Thymus (tissue), 14 donors: ENCODE measurements at places on chromosomes 4 and X. TPM values are rescaled to one million over a fixed set of nuclear protein-coding genes. Genes with fewer than 3 reads are reported as not detected.

DNA sequence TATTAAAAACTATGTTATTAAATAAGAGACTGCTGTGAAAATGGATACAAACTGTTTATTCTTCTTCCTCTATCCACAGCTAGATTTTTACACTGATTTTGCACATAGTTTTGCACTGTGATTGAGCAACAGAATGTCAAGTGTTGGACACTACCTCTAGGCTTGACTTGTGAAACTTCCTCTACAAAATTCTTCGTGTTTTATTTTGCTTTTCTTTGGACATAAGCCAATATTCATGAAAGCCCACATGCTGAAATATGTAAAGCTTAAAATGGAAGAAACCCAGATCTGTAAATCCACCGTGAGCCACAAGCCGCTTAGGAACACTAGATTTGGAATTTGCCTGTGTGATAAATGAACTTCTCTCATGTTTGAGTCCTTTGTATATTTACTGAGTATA, 849.4 kb downstream of the FSTL5 start:
- no peak for DNase-seq
- H3K36me3 ChIP-seq = no peaks in the 10 kb centered on the region
- H3K27me3 ChIP-seq = no peaks in the 10 kb centered on the region
- H3K4me1 ChIP-seq = no peaks in the 10 kb centered on the region
- H3K27ac ChIP-seq = no peak overlapping the region
- H3K4me3 ChIP-seq = no peak overlapping the region

GRCh38 chrX:25131055-25131454, 115.3 kb upstream of the ARX start:
- no peaks in the 10 kb centered on the region for H3K27me3 ChIP-seq
- H3K4me3 ChIP-seq = no peak overlapping the region
- H3K27ac ChIP-seq = no peak overlapping the region
- DNase-seq = no peak
- no peaks in the 10 kb centered on the region for H3K4me1 ChIP-seq

- H3K27me3 ChIP-seq = no peaks in the 10 kb centered on the region
- no peaks in the 10 kb centered on the region for H3K36me3 ChIP-seq
- H3K4me3 ChIP-seq = no peak overlapping the region
- H3K27ac ChIP-seq = no peak overlapping the region
- DNase-seq = no peak
These were observed 45.1 kb upstream of the PPARGC1A start for GRCh38 chr4:23934915-23935314.

- no peak for DNase-seq
- H3K27me3 ChIP-seq = no peaks in the 10 kb centered on the region
- no peak overlapping the region for H3K27ac ChIP-seq
- no peaks in the 10 kb centered on the region for H3K4me1 ChIP-seq
These were observed 177.8 kb upstream of the HAND2 start for GRCh38 chr4:173707658-173708419.

DNA sequence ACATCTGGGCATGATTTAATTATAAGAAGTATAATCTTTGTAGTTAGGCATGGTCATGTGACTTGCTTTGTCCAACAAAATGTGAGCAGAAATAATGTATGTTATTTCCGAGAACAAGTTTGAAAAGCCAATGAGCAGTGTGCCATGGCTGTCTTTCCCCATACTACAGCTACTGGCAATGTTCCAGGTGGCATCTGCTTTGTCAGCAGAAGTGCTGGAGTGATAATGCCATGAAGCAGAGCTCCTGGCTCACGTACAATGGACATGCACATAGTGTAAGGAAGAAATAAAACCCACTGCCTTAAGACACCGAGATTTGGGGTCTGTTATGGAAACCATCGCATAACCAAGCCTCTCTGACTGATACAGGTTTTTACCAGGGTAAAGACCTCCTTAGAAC, 212.6 kb upstream of the RASGEF1B start:
- H3K27me3 ChIP-seq = no peaks in the 10 kb centered on the region
- H3K4me3 ChIP-seq = no peak overlapping the region
- peaks cover 7% of the 10 kb centered on the region for H3K4me1 ChIP-seq
- H3K36me3 ChIP-seq = no peaks in the 10 kb centered on the region
- DNase-seq = no peak
- no peak overlapping the region for H3K27ac ChIP-seq

The ITGB1BP2 gene
- 1.4 TPM for total RNA-seq
